NCI-H2029 (cell line): ENCODE measurements at places on chromosomes 5 and 9.
A peak's percentile ranks its signal among the peaks of the same experiment; 100 is the strongest.

DNA sequence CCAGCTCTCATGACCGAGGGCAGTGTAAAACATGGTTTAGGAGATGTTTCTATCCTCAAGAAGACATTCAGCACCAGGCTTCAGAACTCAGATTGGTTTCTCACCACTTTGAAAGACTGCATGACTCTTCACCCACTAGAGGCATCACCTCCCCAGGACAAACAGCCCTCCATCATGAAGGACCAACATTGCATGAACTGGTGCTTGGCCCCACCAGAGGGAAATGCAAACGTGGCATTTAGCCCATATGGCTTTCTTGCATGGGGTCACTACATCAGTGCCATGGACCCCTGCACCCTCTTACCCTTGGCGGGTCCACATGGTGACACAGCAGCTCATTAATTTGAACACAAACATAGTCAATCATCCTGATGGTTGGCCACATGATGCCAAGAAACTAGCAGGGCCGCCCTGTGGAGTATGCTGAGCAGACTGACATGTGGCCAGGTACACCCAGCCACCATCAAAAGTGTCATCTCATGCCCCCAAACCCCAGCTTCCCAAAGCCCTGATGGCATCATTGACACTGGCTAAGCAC, 129.5 kb upstream of the FSTL4 start:
- no peak for DNase-seq

GRCh38 chr9:83119873-83120272, 56.9 kb upstream of the RASEF start:
- DNase-seq: no peak

GRCh38 chr9:7150153-7150890, 392.5 kb downstream of the KDM4C start:
- no peak for DNase-seq

DNA sequence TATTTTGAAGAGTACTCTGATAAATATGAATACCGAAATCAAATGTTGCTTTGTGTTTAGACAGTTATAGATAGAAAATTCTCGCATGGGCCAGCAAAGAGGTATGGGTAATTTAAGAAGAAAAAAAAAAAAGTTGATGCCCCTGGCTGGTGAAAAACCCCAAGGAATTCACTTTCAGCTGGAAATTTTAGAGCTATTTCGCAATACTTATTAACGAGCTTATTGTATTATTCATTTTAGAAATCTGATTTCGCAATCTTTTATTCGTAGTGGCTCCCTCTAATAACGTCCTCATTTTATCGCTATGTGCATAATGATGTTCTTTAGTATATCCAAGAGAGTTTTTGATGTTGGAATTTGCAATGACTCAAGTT, 18.5 kb upstream of the FER start:
- no peak for DNase-seq

GRCh38 chr5:150206098-150206778, 16.4 kb downstream of the SLC6A7 start:
- DNase-seq: no peak

DNA sequence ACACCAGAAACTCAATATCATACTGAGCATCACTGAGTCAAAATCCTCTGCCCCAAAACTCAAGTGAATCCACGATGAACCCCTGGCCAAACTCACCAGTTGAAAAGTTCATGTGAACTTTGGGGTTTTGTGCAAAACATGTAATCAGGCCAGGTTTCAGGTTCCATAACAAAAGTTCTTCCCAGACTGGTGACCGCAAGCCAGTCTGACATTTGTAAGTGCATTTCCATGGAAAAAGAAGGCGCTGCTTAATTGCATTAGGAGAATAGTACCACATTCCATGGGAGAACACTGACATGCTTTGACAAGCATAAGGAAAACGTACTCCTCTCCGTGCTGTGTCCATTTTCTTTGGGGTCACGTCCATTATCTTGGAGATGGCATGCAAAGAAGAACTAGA, 567.0 kb downstream of the BNC2 start:
- no peak for DNase-seq

- DNase-seq: no peak
Observed at GRCh38 chr5:50623666-50624065, 42.8 kb upstream of the PARP8 start.

DNA sequence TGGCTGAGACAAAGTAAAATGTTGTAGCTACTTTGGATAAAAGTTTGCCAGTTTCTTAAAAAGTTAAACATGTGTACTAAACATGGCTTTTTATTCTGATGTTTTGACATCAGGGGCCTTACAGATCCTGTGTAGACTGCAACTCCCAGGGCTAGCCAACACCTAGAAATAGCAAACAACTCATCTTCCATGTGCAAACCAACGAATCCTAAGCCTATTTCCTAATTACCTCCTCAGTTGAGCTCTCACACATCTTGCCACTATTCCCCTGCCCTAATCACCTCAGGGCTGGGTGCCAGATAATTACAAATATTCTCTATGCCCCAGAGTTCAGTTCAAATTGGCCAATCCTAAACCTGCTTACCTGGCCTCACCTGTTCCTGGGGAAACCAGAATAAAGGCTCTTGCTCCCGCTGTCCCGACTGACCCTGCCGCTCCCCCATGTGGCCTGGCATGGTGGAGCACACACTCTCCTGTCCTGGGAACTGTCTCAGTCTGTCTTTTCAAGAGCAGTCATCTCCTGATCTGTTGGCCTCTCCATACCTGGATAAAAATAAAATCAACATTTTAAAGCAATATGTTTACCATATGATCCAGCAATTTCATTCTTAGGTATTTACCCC, 37.1 kb upstream of the FAM169A start:
- peak; percentile 42 for DNase-seq
